Suppressor macrophage (primary cell): ENCODE measurements at places on chromosomes 6 and 20.

DNA sequence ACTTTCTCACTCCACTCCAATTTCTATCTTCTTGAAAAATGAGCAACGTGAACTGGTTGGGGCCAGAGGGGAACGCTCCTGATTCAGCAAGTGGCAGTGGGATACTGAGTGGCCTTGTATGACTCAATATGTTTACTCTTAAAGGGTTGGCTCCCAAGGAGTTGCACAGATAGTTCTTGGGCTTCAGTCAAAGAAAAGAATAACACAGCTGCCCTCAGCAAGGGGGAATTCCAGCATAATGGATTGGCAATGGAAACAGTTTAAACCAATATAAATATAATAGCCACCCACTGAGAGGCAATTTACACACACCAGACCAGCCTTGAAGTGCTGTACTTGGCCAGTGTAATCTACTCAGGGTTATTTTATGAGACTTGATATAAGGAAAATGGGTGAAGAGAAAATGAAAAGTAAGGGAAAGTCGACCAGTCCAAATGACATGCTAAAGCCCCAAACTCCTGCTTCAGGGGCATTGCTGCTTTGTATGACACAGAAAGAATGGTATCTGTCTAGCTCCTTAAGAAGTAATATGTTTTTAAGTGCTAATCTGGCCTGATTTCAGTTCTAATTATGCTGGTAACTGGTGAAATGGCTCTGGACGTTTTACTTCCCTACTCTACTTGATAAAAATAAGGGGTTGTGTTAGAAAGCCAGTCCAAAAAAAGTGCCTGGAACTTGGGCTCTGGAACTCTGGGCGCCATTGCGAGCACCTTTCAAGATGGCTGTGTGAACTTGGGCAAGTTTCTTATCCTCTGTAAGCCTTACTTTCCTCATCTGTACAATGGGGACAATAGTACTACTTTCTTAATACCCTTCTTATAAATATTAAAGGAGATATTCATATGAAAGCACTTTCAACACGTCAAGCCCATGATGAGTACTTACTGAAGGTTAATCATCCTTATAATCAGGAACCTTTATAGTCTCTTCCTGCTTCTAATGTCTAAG lies 712.9 kb upstream of the MAP3K7 start:
- DNase-seq, result no peak

DNA sequence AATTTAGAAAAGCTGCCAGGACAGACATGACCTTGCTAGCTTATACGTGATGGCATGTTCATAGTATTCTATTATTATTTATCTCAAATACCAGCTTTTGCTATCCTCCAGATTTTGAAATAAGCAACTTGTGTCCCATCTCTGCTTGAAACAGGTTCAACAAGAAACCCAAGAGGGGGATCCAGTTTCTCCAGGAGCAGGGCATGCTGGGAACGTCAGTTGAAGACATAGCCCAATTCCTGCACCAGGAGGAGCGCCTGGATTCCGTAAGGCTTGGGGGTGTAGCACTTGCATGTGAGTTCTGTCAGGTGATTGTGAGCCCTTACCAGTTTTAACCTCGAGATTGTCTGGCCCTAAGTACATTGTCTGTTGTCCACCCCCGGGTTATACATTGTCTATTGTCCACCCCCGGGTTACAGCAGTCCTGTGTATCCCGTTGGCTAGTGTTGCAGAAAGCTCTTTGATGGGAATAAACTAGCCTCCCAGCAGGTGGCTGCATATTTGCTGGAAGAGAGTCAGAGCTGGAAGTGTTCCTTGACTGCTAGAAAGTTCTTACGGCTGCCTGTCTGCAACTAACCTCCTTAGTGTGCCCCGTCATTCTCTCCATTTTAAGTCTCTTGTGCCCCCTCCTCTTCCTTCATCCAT lies 61.4 kb upstream of the CSE1L start:
- no peak for DNase-seq

DNA sequence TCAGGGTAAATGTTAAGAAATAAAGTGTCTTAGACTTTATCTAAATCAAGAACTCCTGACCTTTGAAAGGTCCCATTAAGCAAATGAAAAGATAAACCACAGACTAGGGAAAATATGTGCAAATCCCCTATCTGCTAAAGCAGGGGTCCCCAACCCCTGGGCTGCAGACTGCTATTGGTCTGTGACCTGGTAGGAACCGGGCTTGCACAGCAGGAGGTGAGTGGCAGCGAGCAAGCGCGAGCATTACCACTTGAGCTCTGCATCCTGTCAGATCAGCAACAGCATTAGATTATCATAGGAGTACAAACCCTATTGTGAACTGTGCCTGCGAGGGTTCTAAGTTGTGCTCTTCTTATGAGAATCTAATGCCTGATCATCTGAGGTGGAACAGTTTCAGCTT lies 42.4 kb downstream of the LCA5 start:
- no peak for DNase-seq

DNA sequence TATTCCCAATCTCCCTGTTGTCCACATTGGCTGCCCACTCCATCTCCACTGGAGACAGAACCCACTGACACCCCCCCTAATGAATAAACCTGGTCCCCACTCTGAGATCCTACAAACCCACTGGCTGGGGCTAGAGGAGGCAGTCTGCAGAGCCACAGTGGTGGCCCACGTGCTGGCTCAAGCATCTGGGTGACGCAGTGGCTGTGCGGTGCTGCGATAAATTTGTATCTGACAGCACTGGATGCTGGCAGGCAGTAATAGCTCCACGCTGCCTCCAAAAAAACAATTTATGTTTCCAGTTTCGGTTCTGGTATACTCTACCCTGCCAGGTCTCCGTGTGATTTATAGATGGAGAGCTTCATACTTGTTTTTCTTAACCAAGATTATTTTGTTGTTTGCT lies 87.1 kb upstream of the SYNDIG1 start:
- DNase-seq, result no peak

DNA sequence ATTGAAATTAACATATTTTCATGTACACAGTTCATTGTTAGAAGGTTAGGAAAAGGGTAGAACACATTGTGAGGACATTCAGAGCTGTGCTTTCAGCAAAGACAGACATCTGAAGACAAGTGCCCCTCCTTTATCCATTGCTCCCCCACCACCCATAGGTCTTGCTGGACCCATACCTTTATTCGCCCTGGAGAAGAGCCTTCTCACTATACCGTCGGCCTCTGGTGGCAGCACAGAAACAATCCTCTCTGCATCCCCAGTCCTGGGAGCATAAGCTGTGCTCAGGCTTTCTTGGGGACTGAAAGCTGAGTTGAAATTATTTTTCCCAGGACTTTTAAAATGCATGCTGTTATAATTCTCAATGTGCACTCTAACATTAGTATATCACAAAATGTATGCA lies 372.3 kb downstream of the EPHA7 start:
- DNase-seq, result no peak

DNA sequence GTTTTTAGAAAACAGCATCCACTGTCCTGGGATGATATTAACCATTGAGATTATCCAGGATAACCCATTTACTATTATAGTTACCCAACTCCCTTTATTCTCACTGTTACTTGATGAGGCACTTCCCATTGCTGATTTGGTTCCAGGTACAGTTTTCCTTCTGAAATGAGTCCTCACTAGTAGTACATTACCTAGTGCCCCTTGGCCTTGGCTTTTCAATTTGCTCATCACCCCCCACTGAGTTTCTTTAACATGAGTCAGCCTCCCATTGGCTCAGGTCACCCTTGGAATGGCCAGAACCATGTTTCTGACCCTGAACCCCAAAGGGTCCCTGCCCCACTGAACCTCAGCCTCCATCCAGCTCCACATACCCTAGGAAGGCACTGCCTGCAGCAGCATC lies 28.4 kb downstream of the MDGA1 start:
- DNase-seq, result no peak

DNA sequence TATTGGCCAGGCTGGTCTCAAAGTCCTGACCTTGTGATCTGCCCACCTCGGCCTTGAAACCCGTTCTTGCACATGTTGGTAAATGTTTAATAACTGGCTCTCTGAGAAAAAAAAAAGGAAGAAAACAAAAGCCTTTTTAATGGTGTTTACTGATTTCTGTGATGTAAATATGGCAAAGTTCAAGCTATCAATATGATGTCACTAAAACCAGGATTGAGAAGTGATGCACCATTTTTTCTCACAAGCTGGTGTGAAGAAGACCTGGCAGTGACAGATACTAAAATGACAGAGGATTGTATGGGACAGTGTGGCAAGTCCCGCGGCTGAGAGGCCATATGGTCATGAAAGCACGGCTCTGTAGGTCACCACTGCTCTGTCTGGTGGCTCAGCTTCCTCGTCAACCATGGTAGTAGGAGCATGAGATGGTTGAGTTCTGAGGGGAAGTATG lies 196.3 kb upstream of the SUPT3H start:
- peak; percentile 78 for DNase-seq

DNA sequence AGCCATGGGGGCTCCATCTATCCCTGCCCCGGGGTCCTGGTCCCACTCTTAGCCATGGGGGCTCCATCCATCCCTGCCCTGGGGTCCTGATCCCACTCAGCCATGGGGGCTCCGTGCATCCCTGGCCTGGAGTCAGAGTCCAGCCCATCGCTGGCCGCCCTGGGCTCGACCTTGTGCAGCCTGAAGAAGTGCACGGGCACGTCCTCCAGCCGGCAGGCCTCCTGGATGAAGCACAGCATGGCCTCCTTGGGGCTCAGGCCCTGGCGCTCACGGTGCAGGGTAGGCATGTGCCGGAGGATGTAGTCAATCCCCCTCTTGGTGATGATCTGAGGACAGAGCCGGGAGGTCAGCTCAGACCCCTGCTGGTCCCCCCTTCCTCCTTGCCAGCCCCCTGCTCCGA lies 15.6 kb downstream of the FRMD1 start:
- no peak for DNase-seq

DNA sequence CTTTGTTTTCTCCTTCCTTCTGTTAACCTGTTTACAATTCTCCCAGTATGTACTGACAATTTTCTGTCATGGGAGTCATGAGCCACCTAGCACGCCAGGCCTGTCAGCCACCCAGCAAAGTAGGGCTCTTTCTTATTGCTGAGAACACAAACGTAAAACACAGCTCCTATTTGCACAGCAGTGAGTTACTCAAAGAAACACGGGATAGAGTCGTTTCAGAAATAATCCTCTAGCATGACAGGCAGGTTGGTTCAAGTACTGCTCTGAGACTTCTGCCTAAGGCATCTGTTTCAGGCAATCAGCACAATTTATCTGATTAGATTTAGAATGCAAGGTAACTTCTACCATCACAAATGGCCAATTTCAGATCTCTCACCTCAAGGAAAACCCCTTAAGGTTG lies 88.8 kb downstream of the CD24 start:
- DNase-seq, result no peak

GRCh38 chr6:96124778-96125177 lies 109.0 kb downstream of the FUT9 start:
- DNase-seq, result no peak

DNA sequence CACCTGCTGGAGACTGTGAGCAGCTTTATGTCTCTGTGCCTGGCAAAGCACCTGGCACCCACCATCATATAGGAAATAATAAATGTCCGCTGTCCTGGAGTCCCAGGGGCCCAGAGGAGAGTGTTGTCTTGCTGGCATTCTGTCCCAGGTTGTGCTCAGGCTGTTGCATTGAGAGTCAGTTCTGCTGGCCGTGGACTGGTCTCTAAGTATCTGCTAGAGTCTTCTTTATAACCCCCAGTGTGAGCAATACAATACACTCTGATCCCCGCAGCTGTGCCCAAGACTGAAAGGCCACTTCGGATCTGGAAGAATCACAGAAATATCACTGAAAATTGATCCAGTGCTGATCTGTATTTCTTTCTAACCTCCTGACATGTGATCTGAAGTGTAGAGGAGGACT lies 38.3 kb upstream of the HINT3 start:
- DNase-seq, result no peak

- no peak for DNase-seq
Observed at GRCh38 chr6:21337263-21337662, 256.3 kb upstream of the SOX4 start.

DNA sequence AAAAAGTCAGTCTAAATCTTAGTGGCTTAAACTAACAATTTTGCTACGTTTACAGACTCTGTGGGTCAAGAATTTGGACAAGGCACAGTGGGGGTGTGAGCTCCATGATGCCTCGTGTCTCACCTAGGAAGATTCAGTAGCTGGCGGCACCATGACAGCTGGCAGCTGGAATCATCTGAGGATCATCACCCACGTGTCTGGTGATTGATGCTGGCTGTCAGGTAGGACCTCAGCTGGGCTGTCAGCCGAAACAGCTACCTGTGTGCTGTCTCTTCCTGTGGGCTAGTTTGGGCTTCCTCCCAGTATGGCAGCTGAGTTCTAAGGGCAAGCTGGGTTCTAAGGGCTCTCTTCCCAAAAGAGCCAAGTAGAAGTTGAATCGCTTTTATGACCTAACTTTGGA lies 26.4 kb upstream of the DLGAP4 start:
- DNase-seq, result no peak

GRCh38 chr20:50610212-50610718 lies 81.1 kb downstream of the RIPOR3 start:
- DNase-seq, result no peak

GRCh38 chr20:51583073-51583472 lies 40.6 kb upstream of the NFATC2 start:
- no peak for DNase-seq

DNA sequence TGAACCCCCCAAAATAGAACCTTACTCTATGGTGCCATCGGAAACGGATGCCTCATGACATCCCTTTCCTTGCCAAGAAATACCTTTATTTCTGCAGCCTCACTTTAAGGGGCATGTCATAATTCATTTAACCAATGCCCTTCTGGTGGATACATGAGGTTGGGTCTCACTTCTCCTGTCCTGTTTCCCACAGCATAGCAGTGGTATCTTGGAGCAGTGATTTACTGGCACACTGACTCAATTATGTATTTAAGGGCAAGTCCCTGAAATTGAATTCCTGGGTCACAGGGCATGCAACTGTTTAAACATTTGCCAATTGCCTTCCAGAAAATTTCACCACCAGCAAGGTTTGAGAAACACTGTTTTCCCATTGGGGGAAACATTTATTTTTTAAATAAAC lies 639 bp upstream of the LBP start:
- DNase-seq, result no peak

- no peak for DNase-seq
Observed at GRCh38 chr6:106773522-106773921, 144.1 kb downstream of the QRSL1 start.

DNA sequence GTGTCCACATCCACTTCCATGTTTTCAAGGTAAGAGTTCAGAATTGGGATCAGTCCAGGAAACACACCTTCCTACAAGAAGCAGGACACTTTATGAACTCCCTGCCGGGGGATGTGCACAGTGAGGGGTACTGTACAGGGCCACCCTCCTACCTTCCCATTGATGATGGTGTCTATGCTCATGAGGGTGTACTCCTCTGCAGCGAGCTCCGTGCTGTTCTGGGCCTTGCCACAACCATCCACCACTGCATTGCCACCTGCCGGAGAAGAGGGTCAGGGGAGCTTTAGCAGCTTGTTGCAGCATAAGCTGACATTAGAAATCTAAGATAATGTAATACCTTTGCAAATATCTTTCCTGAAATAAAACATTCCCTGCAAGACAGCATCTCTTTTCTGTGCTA lies 44.8 kb downstream of the GCLC start:
- DNase-seq, result no peak

- no peak for DNase-seq
Observed at GRCh38 chr20:47751449-47751848, 33.8 kb downstream of the SULF2 start.
